ENCODE measurements at places on chromosomes 12 and 14. TPM values are rescaled to one million over a fixed set of nuclear protein-coding genes. Genes with fewer than 3 reads are reported as not detected.

- H3K27me3 ChIP-seq, result no peaks in the 10 kb centered on the region
- H3K4me1 ChIP-seq, result no peaks in the 10 kb centered on the region
- H3K4me3 ChIP-seq, result no peak overlapping the region
- H3K36me3 ChIP-seq, result no peaks in the 10 kb centered on the region
- no peak overlapping the region for H3K27ac ChIP-seq
- no peak for DNase-seq
Measured at GRCh38 chr12:68203460-68203875, 22.1 kb downstream of the IL26 start.

GRCh38 chr12:111664961-111665865 is 20.5 kb downstream of the BRAP start:
- no peak overlapping the region for H3K27ac ChIP-seq
- H3K4me3 ChIP-seq, result no peak overlapping the region
- no peaks in the 10 kb centered on the region for H3K4me1 ChIP-seq
- no peaks in the 10 kb centered on the region for H3K27me3 ChIP-seq
- no peak for DNase-seq
- H3K36me3 ChIP-seq, result no peaks in the 10 kb centered on the region

- H3K27ac ChIP-seq, result no peak overlapping the region
- H3K4me3 ChIP-seq, result no peak overlapping the region
Measured at GRCh38 chr14:69333791-69334337, 64.2 kb downstream of the ERH start.

Gene IRAK3
- total RNA-seq, result 5.5 TPM

DNA sequence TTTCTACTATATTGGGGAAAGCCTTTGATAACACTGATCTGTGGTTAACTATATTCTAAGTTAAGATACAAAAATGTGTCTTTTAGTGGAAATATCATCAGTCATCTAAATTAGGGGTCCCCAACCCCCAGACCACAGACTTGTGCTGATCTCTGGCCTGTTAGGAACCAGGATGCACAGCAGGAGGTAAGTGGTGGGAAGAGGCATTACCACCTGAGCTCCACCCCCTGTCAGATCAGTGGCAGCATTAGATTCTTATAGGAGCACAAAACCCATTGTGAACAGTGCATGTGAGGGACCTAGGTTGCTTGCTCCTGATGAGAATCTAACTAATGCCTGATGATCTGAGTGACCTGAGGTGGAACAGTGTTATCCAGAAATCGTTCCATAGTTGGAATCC is 28.3 kb upstream of the LIN7A start:
- no peaks in the 10 kb centered on the region for H3K4me1 ChIP-seq
- no peaks in the 10 kb centered on the region for H3K27me3 ChIP-seq
- no peaks in the 10 kb centered on the region for H3K36me3 ChIP-seq
- no peak overlapping the region for H3K4me3 ChIP-seq
- no peak overlapping the region for H3K27ac ChIP-seq
- no peak for DNase-seq

- H3K27me3 ChIP-seq, result no peaks in the 10 kb centered on the region
- H3K27ac ChIP-seq, result no peak overlapping the region
- no peaks in the 10 kb centered on the region for H3K36me3 ChIP-seq
- no peak overlapping the region for H3K4me3 ChIP-seq
- no peaks in the 10 kb centered on the region for H3K4me1 ChIP-seq
- DNase-seq, result no peak
Measured at GRCh38 chr14:99079061-99079727, 192.8 kb downstream of the BCL11B start.

Gene ANO6
- 93.3 TPM for total RNA-seq

DNA sequence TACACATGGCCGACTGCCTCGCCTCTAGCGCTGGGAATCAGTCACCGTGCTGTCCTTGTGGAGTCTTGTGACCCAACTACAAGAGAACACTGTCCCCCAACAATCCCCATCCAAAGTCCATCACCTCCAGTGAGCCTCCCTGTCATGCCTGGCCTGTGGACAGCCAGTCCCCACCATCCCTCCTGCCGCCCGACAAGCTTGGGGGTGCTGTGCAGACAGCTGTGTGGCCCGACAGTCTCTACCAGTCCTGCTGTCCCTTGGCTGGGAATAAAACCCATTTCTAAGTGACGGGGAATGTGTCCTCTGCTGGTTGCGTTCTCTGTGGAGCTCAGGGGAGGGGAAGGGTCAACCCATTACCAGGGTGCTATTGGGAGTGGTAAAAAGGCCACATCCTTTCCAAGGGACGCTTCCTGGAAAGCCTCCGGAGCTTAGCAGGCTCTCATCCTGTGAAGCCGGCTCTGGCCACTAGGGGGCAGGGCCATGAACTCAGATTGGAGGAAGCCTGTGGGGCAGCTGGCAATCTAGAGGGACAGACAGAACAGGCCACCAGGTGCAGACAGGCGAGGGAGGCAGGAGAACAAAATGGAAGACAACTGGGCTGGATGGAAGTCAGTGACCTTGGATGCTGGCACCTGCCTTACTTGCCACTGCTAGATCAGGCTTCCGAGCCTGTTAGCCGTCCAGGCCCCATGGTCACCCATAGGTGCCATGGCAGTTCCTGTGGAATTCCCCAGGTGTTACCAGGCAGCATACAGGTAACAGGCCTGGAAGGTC is 12.0 kb upstream of the BLTP3B start:
- no peaks in the 10 kb centered on the region for H3K36me3 ChIP-seq
- peak; percentile 90 for DNase-seq
- no peaks in the 10 kb centered on the region for H3K4me1 ChIP-seq
- no peak overlapping the region for H3K4me3 ChIP-seq
- no peak overlapping the region for H3K27ac ChIP-seq

- DNase-seq, result no peak
- no peaks in the 10 kb centered on the region for H3K27me3 ChIP-seq
- no peak overlapping the region for H3K4me3 ChIP-seq
- H3K27ac ChIP-seq, result no peak overlapping the region
Measured at GRCh38 chr12:52528641-52529143, 8.5 kb upstream of the KRT5 start.

DNA sequence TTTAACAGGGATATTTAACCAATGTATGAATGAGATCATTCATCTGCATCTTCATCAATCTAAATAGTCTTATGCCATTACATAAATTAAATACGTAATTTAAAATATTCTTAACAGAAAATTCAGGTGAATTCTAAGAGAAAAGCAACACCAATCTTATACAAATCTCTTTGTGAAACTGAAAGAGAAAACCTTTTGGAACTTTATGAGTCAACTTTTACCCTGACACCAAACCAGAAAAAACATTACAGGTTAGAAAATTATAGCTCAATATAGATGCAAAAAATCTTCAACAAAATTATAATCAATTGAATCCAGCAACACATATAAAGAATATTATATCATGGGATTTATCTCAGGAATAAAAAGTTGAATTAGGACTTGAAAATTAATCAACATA is 3.4 kb downstream of the GLIPR1L1 start:
- no peaks in the 10 kb centered on the region for H3K4me1 ChIP-seq
- no peak overlapping the region for H3K4me3 ChIP-seq
- no peaks in the 10 kb centered on the region for H3K27me3 ChIP-seq
- no peak for DNase-seq
- no peak overlapping the region for H3K27ac ChIP-seq

DNA sequence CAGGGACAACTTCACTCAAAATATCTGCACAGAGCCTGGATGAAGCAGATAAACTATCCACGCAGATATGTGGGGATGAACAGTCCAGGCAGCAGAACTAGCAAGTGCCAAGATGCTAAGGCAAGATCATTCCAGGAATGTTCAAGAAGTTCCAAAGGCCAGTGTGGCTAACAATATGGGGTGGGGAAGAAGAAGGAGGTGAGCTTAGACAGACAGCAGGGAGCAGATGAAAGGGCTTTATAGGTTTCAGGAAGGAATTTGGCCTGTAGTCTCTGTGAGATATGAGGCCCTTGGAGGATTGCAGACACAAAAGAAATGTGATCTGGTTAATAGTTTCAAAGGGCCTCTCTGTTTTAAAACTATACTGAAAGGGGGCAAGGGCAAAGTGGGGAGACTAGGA is 63.5 kb upstream of the PPM1H start:
- no peak overlapping the region for H3K27ac ChIP-seq
- no peaks in the 10 kb centered on the region for H3K36me3 ChIP-seq
- H3K4me3 ChIP-seq, result no peak overlapping the region
- DNase-seq, result no peak
- H3K4me1 ChIP-seq, result no peaks in the 10 kb centered on the region

GRCh38 chr14:43894534-43894933 is 612.5 kb downstream of the FSCB start:
- H3K4me3 ChIP-seq, result no peak overlapping the region
- no peaks in the 10 kb centered on the region for H3K4me1 ChIP-seq
- H3K27me3 ChIP-seq, result no peaks in the 10 kb centered on the region
- no peak for DNase-seq

Gene KSR2
- total RNA-seq, result not detected

All from Peyer's patch (tissue), 4 donors.